ENCODE measurements at places on chromosomes 7 and 10. TPM values are rescaled to one million over a fixed set of nuclear protein-coding genes. Genes with fewer than 3 reads are reported as not detected.

ENKUR gene
- not detected for total RNA-seq

CASTOR2 gene
- total RNA-seq, result 29.9 TPM

DDX50 gene
- 20.2 TPM for total RNA-seq

OPN4 gene
- 0.25 TPM for total RNA-seq

Measured in left ventricle myocardium inferior (tissue), 1 donor.